Epithelial cell of proximal tubule (primary cell): ENCODE measurements at places on chromosomes 3 and 15. TPM values are rescaled to one million over a fixed set of nuclear protein-coding genes. Genes with fewer than 3 reads are reported as not detected.

ARGFX gene
- total RNA-seq = not detected in 2 replicates

FILIP1L gene
- 24.1 and 33.4 TPM in 2 replicates for total RNA-seq

DNA sequence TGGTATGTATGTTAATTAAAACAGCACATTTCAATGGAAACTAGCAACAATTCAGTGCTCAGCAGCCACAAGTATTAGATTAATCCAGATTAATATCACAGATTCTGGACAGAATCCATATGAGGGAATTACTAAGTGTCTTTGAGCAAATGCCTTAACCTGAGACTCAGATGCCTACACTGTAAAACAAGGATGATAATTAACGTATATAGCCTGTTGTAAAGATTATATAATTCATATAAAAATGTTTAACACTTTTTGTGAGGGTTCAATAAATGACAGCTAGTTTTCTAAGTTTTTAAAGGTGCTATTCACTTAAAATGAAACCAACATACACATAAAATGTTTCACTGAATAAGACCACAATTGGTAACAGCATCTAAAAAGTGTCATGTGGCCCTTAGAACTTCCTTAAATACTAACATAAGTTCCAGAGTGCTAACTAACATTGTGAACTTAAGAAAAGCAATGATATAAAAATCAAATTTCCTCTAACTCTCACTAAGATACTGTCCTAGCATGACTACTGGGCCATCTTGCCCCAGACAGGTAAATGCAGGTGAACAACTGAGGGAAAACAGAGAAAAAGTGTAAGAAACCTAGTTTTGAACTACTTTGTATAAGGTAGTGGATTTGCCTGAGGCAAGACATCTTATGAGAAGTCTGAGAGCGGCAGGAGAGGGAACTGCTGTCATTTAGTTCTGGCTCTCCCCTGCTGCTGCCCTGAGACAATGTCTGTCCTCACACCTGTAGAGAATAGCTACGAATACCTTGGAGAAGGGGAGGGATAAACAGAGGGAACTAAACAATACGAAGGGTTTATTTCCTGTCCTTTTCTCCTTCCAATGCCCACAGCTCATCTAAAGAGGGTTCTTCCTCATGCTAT is 151.3 kb downstream of the ADAM10 start:
- DNase-seq = no peak

GRCh38 chr3:100709842-100710260 is 557 bp downstream of the TFG start:
- no peak for DNase-seq

DNA sequence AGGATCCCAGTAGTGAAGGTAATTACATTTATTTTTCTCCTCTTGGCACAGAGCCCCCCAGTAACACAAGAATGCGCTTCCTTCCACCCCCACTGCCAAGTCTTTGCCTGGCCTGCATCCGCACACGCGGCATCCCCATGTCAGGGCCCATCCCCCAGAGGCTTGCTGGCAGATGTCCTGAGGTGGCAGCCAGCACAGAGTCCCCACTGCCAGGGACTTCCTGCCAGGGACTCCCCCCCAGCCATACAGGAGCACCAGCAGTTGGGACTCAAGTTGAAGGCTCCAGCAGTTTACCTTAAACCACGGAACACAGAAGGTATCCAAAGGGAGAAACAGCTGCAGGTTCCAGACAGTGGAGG is 41.0 kb downstream of the MEGF11 start:
- DNase-seq = no peak

PRICKLE2 gene
- 2.5 and 5.1 TPM in 2 replicates for total RNA-seq

CACNA2D3 gene
- total RNA-seq = 0.14 and 1.3 TPM in 2 replicates

HESX1 gene
- total RNA-seq = 0.14 TPM in 1 of 2 replicates, not detected in the other

- DNase-seq = no peak
Observed at GRCh38 chr3:116815831-116816588, 106.4 kb downstream of the TUSC7 start.

TFRC gene
- 102 and 130 TPM in 2 replicates for total RNA-seq

DNA sequence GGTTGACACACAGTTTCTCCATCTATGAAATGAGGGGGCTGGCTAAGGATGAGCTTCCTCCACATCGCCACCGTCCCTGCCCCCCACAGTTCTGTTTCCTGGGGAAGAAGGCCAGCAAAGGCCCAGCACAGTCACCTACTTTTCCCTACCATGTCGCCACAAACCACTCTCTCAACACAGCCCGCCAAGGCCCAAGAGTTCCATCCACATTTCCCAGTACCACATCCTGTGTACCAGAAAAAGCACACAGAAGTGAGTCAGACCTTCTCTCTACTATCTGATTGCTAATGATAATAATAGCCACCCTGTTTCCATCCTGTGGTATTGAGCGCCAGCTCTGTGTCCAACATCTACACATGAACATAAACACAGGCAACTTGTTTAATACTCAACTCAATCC is 30.3 kb upstream of the C15orf39 start:
- DNase-seq = no peak

GRCh38 chr15:70030851-70031250 is 66.9 kb downstream of the TLE3 start:
- no peak for DNase-seq

TTLL13 gene
- total RNA-seq = not detected in 2 replicates

C3orf49 gene
- total RNA-seq = not detected in 2 replicates

- DNase-seq = no peak
Observed at GRCh38 chr3:65787340-65787739, 251.4 kb downstream of the MAGI1 start.

GRCh38 chr3:160544844-160545503 is 20.4 kb downstream of the KPNA4 start:
- peak; percentile 13 for DNase-seq

DNA sequence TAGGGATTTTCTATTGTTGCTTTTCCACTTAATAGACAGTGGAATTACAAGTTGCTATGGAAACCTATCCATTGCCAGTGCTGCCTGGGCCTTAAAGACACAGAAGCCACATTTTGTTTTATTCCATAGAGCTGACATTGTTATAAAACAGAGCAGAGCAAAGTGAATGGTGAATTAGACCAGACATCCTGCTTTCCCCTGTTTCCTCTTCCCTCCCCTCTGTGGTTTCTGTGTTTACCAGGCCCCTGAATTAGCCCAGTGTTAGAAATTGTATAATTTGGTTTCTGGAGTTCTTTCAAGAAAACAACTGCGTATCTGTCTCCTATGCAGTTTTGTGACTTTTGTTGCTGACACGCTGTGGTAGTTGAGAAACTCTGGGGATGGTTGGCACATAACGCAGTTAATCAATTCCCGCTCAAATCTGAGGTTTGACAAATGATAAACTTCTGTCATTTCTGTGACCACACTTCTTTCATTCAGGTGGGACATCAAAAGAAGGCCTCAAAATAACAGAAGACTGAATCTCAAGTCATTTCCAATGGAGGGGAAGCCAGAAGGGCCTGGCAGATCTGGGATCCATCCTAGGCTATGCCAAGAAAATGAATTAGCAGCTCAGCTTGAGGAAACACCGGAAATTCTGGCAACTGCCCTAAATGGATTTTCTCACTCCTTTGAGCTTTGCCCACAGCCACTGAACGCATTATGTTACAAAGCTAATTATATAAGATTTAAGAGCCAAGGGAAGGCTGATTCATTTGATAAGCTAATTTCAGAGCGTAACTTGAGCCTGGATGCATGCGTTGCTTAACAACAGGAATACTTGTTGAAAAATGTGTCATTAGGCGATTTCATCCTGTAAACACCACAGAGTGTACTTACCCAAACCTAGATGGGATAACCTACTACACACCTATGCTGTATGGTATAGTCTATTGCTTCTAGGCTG is 46.9 kb downstream of the NR1D2 start:
- DNase-seq = no peak

DNA sequence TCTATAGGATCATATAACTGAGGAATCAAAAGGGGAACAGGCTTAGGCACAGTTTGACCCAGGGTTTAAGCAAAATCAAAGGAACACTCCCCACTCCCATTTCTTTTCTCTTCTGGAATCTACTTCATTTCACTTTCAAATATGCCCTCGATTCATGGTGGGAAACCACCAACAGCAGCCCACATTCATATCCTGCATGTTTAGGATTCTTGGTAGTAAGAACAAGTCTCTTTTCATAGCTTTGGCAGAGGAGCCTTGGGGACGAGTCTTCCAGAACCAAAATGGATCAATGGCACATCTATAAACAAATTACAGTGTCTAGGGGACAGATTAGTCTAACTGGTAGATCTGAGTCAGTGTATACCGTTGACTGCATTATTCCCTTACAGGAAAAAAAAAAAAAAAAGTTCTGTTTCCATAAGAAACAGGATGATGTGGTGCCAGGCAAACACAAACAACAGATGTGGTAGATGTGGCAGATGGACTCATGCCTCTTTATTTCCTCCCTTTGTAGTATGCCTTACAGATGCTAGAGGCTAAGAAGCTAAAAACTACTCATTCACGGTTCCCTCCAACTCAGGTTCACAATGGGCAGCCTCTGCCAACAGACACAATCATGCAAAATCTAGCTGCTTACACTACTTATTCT is 578.3 kb upstream of the ADAMTS9 start:
- DNase-seq = no peak

- DNase-seq = no peak
Observed at GRCh38 chr3:187019542-187020072, 89.3 kb downstream of the ST6GAL1 start.

DNA sequence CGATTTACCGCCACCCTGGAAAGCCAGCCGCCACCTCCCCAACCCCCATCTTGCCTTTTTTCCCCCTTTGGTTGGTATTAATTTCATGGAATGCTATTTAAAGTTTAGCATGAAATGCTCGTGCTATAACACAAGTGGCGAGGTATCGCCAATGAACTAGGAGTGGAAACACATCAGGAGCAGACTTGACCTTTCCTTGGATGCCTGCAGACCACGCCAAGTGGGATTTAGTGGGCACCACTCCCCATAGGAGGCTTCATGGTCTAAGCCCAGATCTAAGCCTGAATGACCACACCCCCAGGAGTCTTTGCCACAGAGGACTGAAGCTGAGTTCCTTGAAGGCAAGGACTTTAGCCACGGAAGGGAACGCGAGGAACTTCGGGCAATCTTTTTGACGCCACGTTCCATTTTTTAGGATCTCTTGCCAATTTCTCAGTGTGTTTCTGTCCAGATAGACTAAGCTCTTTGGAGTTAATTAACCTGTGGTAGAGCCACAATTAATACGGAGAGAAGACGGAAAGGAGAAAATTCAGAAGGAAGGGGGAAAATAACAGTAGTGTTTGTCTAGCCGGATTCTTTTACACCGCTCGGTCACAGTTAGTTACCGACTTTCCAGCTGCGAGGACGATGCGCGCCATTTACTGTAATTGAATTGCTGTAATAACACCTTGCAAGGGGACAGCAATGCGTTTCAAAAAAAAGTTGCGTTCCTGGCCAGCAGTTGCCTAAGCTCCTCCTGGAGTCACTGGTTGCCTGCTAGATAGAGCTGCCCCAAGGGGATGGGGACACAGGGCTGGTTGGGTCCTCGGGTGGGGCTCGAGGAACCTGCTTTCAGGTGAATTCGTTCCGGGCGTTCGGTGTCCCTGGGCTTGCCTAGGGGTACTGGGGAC is 37.1 kb downstream of the NR2F2 start:
- DNase-seq = no peak

- DNase-seq = no peak
Observed at GRCh38 chr15:70530906-70531305, 232.5 kb downstream of the UACA start.

FMN1 gene
- total RNA-seq = 2.7 and 4.3 TPM in 2 replicates

DNA sequence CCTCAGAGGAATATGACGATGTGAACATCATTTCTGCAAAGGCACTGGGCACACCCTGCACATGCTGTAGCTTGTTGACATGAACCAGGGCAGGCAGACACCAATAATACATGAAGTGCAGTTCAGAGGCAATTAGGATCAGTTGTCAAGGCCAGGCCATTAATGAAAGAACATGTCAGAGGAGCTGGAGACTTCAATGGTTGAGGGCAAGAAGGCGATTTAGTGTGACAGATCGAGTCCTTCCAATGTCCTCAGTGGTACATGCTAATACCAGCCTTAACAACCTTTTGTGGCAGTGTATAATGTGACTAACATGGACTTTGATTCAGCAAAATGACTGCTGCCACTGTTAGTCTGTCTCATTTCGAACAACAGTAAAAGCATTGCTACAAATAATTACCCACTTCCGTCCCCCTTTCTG is 205.2 kb upstream of the NANOGP8 start:
- no peak for DNase-seq

PPP1R14D gene
- not detected in 2 replicates for total RNA-seq

GRCh38 chr3:130341882-130342281 is 3.6 kb upstream of the COL6A5 start:
- no peak for DNase-seq

NOX5 gene
- under 0.01 and 0.06 TPM in 2 replicates for total RNA-seq

GRCh38 chr3:50089609-50089945 is 858 bp downstream of the RBM5 start:
- DNase-seq = no peak

- no peak for DNase-seq
Observed at GRCh38 chr3:39080026-39080425, 27.4 kb downstream of the GORASP1 start.

DNA sequence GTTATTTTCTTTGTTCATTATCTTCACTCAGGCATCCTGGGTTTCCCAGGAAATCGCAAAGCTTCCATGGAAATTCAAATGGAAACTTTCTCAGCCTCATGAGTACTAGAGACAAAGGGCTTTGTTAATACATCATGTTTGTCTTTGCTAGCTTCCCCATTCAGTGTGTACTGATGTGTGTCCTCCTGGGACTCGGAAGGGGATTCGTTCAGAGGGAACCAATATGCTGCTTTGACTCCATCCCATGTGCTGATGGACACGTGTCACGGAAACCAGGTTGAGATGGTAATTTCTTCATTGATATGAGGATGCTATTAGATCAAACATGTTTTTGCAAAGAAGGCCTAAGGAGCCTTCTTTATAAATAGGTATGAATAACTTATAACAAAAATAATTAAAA is 87.0 kb upstream of the KCNAB1 start:
- DNase-seq = no peak

DNA sequence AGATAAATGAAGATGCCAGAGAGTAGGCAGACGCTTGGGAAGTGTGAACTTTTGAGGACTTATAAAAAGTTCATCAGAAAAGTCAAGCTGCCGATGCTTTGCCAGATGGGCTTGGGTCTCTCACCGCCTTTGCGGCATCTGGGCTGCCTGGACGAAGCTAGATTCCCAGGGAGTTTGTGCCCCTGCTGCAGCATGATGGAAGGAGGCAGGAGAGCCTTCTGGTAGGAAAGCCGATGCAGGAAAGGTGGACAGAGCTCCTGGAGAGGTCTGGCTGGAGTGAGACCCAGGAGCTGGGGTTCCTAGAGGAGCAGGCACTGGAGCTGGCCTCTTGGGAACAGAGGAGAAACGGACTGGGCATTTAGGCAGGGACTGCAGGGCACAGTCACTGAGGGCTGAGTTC is 51.9 kb upstream of the ATP2B2 start:
- DNase-seq = no peak

PLA1A gene
- 0.14 and 0.52 TPM in 2 replicates for total RNA-seq

DNA sequence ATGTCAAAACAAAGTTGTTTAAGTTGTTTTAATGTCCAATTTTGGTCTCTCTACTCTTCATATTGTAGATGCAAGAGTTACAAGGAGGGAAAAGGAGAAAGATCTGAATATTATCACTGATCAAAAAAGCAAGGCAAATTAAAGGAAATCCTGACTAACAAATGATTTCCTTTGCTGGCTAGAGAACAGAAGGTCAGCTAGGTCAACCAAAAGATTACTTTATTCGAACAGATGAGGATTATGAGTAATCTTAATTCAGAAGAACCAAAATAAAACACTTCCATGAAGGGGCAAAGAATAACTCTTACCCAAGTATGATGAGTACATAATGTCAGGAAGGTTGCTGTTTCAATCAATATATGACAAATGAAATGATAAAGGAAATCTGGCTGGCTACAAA is 33.8 kb downstream of the CPNE4 start:
- DNase-seq = no peak

RASGRF1 gene
- 1.5 and 5.9 TPM in 2 replicates for total RNA-seq
